ENCODE measurements at places on chromosomes 11 and 22.

DNA sequence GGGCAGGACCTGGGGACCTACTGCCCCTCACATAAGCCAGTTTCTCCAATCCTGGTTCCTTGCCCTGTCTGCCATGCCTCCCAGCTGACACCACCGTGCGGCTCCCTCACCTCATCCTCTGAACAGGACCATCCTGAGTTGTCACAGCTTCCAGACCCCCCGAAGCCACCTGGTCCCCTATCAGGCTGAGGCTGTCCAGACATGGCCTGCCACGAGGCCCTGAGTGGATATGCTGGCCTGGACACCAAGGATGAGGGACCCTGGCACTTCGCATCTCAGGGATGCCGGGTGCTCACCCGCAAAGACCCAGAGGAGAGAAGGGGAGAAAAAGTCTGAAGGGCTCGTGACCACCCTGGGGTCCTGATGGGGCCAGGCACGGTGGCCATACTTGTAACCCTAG lies 15.8 kb upstream of the CCDC188 start:
- no peak for DNase-seq

DNA sequence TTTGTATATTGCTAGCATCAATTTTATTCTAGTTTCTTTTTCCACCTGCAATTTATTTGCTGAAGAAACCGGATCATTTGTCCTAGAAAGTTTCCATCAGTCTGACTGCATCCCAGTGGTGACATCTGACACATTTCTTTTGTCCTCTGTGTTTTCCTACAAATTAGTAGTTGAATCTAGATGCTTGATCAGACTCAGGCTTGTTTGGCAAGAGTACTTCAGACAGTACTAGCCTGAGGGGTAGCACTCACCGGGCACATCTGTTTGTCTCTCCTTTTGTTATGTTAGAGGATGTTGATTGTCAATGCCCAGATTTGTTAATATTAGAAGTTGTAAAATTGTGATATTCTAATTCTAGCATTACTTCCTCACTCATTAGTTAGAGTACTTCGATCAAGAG lies 204.8 kb downstream of the SWAP70 start:
- no peak for DNase-seq

DNA sequence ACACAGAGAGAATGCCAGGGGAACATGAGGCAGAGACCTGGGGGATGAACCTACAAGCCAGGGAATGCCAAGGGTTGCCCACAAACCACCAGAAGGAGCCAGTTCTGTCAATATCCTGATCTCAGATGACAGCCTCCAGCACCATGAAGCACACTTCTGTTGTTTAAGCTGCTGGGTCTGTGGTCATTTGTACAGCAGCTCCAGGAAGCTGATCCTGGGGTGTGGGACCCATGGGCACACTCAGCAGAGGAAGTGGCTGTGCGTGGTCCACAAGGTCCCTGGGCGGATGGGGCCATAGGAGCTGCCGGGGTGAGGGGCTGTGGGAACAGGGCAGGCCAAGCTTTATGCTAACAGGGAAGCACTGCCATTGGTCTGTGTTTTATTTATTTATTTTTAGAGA lies 12.1 kb downstream of the PPM1F start:
- DNase-seq: no peak

DNA sequence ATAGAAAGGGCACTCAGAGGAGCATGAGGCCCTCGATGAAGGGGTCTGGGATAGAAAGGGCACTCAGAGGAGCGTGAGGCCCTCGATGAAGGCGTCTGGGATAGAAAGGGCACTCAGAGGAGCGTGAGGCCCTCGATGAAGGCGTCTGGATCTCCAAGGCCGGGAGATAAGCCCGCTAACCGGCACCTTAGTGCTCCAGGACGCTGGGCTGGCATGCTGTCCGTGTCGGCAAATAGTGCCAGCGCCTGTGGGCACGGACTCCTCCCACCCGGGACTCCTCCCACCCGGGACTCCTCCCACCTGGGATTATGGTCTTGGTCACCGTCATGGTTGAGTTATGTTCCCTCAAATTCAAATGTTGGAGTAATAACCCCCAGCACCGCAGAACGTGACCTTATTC lies 725.3 kb downstream of the BRD1 start:
- DNase-seq: no peak

DNA sequence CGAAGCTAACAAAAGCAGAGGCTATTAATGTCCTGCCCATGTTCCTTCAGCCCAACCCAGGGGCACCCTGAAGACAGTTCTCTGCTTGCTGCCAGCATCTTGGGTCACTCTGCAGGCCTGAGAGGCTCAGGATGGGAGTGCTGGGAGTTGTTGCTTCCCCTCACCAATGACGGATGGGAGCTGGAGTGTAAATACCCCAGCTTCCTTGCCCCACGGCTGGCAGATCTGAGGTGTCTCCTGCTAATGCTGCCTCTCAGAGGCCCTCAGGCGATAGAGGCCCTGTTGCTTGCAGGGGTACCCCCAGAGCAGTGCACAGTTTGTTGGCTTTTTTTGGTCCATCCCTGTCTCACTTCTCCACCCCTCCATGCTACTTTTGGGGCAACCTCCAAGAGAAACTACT lies 32.9 kb downstream of the IFT27 start:
- DNase-seq: no peak

DNA sequence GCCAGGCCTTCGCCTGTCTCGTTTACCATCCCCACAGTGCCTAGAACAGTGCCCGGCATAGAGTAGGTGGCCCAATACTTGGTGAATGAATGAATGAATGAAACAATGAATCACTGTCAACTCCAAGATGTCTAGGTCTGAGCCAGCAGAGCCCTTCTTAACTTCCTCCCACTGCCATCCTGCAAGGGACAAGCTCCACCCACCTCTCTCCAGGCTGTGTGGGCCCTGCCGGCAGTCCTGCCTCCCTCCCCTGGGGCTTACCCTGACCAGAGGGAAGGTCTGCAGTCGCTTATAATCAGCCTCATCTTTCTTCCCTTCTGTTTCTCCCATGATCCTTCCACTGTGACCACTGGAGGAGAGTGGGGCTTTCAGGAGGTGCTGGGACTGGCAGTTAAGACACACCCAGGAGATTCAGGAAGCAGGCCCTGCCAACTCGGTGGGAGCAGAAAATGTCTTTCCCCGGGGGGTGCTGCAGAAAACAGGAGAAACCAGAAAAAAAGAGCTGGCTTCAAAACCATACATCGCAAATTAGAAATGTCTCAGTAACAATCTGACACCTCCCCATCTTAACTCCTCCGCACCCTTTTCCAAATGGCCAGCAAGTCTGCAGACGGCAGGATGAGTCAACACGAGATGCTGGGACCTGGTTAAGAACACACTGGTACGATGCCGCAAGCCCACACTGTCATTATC lies 11.4 kb downstream of the DNAL4 start:
- DNase-seq: no peak

- peak; percentile 52 for DNase-seq
Observed at GRCh38 chr22:41943661-41944209, 3.2 kb downstream of the CENPM start.

DNA sequence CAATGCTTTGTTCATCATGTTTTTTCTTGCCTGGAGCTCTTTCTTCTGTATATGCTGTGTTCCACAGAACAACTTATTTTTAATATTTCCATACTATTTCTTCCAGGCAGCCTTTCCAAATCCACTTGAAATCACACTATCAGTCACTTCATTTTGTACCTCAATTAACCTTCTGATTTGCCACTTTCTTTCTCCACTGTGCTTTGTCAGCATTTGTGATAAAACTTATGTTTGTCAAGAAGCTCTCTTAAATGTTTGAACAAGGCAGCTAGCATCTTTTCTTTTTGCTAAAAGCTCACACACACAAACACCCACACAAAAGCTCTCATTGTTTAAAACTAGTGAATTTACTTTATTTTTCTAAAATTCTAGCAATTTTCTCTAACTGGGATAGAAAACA lies 2014.7 kb upstream of the RAG2 start:
- no peak for DNase-seq

GRCh38 chr11:125623064-125623463 lies 1.9 kb upstream of the CHEK1 start:
- no peak for DNase-seq

DNA sequence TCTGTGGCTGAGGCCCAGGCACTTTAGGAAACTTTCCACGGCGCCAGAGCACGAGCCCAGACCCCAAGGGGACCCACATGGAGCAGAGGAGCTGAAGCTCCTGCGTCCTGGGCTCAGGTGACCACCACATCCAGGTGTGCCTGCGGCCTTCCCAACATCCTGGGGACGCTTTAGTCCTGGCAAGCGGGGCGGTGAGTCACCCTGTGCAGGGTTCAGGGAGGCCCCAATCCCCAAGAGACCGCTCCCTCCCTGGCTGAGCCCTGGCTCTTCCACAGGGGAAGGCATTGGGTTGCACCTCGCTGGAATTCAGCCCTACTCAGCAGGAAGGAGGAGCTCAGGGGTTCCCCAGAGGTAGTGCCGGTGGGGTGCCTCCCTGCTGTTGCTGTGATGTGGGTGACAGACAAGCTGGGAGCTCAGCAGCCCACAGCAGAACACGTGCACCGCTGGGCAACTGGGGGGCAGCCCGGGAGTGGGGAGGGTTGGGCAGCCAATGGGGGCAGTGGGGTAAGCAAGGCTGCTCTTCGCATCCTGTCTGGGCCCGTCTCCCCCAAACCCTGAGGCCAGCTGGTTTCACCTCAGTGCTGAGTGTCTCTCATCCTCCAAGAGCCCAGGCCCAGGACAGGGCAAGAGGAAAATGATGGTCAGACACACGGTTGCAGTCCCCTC lies 802.8 kb downstream of the BRD1 start:
- no peak for DNase-seq

- DNase-seq: no peak
Observed at GRCh38 chr22:29095459-29095858, 22.6 kb downstream of the KREMEN1 start.

DNA sequence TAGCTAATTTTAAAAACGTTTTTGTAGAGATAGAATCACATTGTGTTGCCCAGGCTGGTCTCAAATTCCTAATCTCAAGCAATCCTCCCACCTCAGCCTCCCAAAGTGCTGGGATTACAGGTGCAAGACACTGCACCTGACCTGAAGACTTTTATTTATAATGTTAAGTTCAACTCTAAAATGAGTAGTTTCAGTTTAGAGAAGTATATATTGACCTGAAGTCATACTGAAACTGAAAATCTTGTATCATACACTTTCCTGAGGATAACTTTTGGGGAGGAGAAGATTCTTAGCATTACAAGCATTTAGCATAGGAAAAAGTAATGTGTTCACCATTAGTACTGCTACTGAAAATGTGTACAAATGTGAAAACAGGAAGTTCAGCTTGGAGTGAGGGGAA lies 249.3 kb downstream of the CASP12 start:
- DNase-seq: peak; percentile 24
